ENCODE measurements at places on chromosomes 13 and 19.

- peak; percentile 39 for DNase-seq
These were observed 12.4 kb downstream of the TMEM272 start for GRCh38 chr13:51832471-51833152.

- DNase-seq, result no peak
These were observed at the start of gene ZNF382 for GRCh38 chr19:36605101-36605876. Gene ZNF382 (plus strand): TSS chr19:36605313. CDS start chr19:36609915, 4,602 bp downstream.

GRCh38 chr13:28533441-28534166 lies 38.7 kb upstream of the FLT1 start:
- no peak for DNase-seq

DNA sequence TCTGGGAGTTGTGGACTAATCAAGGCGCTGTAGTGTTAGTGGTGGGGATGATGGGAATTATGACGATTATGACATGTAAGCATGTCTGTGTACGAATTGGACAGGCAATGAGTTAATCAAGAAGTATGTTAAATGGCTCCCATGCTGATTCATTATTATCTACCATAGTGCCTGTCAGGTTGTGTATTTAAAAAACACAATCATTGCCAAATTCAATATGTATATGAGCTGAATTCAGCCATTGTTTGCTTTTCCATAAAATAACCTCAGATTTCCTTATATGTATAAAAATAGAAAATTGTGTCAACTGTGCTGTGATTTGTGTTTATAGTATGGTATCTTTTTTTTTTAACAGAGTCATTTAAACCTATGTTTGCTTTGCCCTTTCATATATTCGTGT lies 37.1 kb downstream of the PCCA start:
- no peak for DNase-seq

DNA sequence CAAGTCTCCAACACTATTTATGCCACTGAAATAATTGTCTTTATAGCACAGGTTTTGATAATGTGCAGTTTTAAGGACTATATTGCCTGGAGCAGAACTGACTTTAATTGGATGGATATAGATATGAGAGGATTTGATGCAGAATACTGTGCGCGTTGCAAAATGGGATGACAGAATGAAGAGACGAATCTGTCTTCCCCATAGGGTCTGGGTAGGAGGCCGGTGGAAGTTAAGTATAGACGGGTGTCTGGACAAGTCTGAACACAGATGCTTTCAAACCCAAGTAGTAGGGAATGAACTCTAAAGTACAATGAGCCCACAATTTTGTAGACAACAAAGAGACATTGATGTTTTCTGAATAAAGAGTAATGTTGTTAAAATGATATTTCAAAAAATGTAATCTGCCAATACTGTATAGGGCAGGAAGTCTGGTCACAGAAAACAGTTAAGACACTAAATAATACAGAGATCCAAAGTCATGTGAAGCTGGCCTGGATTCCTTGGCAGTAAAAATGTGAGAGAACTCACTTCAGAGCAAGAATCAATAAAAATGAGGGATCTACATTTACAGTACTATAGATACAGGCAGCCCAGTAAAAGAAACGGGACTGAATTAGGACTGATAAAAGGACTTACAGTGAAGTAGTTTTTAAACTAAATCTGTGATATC lies 125.5 kb downstream of the ENOX1 start:
- no peak for DNase-seq
